ENCODE measurements at places on chromosomes 16 and 17.

GRCh38 chr17:39841134-39841683 lies 22.9 kb downstream of the IKZF3 start:
- no peak for DNase-seq

DNA sequence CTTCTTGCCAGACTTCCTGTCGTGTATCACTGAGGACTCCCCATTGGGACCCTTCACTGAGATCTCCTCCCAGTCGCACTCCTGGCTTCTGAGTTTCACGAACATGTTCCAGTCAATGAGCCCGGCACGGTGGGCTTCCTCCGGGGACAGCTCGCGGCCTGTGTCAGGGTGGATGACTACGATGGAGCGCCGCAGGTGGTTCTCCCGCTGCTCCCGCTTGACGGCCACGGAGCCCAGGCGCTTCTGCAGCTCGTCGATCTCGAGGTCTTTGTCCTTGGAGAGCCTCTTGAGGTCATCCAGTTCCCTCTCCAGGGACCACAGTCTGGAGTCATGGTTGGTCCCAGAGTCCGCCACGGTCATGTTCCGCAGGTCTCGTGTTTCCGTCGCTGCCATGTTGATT lies 36.2 kb downstream of the UBN1 start:
- no peak for DNase-seq

- DNase-seq, result no peak
Observed at GRCh38 chr17:39239640-39240314, 14.0 kb upstream of the STAC2 start.

GRCh38 chr17:57459286-57459915 lies 203.1 kb downstream of the MSI2 start:
- DNase-seq, result no peak

DNA sequence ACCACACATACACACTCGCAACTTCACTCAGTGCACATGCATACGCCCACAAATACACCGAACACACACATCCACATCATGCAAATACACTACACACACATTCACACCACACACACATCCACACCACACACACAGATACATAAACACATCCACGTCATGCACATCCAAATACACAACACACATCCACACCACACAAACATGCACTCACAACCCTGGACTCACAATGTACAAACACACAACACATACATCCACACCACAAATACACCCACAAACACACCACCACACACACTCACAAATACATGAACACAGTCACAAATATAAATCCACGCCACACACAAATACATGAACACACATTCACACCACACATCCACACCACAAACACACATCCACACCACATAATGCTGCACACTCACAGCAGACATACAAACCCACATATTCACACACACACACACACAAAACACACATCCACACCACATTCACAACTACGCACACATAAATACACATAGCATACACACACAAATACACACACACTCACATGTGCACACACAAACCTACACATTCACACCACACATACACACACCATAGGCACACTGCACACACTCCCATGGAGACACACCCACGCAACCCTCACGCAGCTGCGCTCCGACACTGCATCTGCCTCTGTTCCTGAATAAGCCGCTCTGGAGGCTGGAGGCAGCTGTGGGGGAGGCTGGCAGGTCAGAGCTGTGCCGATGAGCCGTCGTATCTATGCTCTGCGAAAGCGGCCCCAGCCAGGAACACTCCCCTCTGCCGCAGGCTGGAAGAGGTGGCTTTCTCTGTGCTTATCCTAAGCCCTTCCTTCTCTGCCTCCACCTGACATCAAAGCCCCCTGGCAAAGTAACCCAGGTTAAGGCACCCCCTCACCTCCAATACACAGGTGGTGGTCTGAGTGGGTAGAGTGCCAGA lies 141.8 kb downstream of the GRIN2A start:
- no peak for DNase-seq

DNA sequence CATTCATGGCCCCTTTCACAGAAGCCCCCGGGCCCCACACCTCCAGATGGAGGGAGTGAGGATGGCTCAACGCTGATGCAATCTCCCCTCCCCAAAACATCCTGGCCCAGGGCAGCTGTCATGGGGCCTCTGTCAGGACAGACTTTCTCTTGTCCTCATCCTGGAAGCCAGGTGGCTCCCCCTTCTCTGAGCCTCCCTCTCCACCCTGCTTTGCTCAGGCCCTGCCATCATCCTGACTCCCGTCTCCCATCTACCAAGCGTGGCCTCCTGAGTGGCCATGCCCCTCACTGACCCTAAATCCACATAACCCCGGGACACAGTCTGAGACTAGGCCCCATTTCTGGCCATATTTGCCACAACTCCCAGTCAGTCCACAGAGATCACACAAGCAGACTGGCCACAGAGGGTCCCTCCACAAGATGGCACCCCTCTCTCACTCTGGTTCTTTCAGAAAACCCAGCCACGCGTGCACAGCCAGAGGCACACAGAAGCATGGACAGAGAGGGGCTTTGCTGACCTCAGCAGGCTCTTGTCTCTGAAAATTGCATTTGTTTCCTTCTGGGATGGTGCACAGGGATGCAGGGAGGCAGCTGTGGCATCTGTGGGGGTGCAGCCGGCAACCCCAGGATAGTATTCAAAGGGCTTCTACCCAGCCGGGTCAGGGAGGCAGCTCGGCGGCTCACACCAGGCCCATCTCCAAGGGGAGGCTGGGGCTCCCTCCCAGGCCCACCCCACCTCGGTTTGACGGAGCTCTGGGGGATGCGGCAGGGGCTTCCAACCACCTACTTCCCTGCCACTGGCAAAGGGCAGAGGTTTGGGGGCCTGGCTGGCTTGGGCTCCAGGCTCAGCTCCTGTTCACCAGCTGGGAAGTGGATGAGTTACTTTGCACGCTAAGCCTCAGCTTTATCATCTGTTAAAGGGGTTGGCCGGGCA lies 16.9 kb downstream of the DOC2B start:
- DNase-seq, result no peak
